ENCODE measurements at places on chromosomes 5 and 9.

GRCh38 chr5:181190711-181191525, 14.1 kb downstream of the TRIM7 start:
- DNase-seq, result no peak

GRCh38 chr9:9079473-9079872, 1279.9 kb upstream of the DMAC1 start:
- no peak for DNase-seq

DNA sequence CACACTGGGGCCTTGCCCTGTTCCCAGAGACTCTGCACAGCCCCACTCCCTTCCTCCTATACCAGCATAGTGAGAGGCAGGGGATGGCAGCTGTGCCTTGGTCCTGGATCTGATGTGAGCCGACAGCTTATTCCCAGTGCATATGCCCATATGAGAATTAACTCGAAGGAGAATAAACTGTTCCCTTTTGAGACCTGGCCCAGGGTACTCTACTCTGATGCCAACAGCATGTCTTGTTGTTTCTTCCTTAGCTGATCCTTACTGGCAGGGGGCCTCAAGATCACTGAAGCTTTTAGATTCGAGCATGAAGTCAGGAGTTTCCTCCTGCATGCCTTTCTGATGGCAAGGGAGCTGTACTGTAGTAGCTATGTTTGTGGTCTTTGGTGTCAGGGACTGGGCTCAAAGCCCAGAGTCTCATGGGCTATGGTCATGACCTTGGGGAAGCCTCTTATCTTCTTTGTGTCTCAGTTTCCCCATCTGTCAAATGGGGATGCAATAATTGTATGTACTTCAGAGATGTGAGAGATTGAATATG, 57.1 kb downstream of the DOCK2 start:
- DNase-seq, result no peak

DNA sequence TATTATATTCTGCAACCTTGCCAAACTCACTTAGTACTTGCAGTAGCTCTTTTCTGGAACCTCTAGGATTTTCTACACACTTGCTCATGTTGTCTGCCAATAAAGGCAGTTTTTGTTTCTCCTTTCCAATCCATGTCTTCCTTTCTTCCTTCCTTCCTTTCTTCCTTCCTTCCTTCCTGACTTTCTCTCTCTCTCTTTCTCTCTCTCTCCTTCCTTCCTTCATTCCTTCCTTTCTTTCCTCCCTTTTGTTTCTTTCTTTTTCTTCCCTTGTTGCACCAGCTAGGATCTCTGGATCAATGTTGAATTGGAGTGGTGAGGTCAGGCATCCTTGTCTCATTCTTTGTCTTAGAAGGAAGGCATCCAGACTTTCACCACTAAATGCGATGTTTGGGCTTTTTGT, 12.5 kb downstream of the ADGRD2 start:
- no peak for DNase-seq

DNA sequence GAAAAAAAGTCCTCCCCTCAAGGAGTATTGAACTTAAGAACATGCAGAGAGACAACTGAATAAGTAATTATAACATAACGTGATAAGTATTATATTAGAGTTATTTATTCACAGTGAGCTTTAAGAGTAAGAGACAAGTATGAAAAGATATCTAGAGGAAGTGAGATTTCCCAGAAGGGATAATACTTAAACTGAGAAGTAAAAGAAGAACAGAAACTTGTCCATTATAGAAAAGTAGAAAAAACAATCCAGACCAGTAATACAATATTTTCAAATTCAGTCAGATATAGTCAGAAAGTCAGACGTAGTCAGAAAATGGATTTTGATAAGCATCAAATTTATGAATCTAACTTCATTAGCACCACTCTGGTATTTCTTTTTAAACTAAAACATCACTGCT, 613.0 kb upstream of the CCNG1 start:
- no peak for DNase-seq

DNA sequence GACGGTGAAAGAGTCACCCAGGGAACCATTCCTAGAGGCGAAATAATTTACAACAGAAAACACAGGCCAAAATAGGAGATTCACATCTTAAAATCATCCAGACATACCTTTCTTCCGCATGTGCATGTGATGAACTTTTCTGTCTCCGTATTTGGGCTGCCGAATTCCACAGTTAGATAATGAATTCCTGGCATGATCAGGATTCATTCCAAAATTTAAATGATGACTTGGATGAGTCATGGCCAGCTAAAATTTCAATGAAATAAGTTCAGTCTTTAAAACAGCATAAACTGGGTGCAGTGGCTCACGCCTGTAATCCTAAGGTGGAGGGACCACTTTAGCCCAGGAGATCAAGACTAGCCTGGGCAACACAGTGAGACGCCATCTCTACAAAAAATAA, 82.7 kb downstream of the DROSHA start:
- DNase-seq, result no peak

GRCh38 chr9:1429297-1429696, 379.1 kb downstream of the DMRT2 start:
- no peak for DNase-seq

DNA sequence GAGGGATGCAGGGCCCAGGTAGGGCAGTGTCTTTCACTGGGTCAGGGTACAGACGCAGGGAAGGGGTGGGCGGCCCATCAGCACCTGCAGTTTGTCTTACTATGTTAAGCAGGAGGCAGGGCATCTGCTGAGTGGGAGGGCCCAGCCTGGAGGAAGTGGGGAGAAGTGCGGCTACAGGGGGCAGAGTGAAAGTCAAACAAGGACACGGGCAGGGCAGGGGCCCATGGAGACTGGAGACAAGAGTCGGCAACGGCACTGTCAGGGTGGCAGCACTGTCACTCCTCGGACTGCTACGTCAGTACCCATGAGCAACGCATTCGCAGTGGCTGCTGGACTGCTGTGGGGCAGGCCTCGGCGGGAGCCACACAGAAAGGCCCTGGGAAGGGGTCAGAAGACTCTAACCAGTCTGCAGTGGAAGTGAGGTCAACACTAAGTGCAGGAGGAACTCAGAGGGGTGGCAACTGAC, 19.7 kb downstream of the CAMSAP1 start:
- no peak for DNase-seq

- DNase-seq, result no peak
These were observed 447.8 kb downstream of the PLK2 start for GRCh38 chr5:58012102-58012501.

DNA sequence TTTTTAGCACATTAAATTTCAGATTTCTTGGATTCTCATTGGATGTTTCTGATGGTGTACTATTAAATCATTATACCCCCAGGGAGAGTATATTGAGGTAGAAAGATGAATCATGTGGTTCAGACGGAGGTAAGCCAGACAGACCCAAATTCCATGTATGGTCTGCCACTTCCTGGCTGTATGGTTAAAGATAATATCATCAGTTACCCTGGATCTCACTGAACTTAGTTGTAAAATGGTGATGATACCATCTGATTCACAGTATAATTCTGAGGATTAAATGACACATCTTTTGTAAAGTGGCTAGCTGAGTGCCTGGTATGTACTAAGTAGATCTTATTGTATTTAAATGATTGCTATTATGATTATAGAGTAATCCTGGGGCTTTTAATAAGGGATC, 9.3 kb downstream of the SLC27A6 start:
- no peak for DNase-seq

All from NCI-H1048 (cell line).